ENCODE measurements at places on chromosomes 11 and 22.
A peak's percentile ranks its signal among the peaks of the same experiment; 100 is the strongest.

DNA sequence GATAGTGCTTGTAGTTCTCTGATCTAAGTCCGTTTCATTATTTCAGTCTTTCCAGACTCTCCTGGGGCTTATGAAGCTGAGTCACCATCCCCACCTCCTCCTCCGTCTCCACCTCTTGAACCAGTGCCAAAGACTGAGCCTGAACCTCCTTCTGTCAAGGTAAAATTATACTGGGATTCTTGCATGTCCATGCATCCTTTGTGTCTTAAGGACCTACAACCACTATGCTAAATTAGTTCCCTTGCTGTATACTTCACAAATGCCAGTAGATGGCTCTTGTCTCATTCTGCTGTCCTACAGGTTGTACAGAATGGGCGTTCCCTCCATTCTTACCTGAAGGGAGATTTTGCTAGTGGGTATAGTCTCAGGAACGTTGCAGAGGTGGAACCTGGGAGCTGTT lies 42.2 kb downstream of the POLD3 start:
- no peak for DNase-seq

DNA sequence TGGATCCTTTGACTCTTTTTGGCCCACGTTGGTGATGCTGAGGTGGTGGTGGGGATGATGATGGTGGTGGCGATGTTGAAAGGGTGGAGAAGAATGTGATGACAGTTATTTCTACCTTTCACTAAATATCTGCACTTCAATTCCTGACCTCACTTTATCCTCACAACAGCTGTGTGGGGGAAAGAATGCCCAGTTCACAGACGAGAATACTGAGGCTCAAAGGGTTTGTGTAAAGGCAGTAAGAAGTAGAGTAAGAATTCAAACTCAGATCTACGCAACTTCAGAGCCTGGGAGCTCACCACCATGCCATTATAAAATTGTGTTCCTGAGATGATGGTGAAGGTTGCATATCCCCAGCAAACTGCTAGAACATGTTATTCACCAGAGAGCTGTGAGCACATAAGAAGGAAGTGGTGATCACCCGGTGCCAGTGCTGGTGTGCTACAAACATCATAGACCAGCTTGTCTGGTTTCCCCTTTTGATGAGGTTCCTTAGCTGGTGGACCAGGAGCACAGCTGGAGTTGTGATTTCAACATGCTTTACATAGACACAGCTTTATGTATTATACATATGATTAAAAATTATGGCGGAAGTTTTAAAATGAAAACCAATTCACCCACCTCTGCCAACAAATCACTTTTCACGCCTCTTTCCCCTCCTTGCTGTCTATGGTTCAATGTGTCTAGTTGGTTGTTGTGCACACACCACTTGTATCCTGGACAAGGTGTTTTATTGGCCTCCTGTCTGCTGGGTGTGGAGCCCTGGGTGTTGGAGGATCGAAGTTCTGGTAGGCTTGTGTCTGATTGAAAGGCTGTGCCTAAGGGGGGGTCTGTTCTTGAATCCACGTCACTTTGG lies 6.2 kb downstream of the ST14 start:
- no peak for DNase-seq

DNA sequence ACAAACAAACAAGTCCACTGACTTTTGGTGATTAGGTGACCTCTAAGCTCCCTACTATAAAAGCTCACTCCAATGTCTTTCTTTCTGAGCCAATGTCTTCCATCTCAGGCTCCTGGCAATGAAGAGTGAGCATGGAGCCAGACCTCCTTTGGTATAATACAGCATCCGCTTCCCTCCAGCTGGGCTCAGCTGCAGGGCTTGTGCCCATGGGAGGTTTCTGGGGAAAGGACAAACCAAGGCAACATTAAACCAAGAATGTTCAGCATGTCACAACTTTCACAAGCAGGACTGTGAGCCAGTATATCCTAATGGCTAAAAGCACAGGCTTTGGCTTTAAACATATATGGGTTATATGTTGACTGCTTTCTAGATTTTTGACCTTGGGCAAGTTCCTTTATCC lies 58.8 kb downstream of the EHF start:
- no peak for DNase-seq

DNA sequence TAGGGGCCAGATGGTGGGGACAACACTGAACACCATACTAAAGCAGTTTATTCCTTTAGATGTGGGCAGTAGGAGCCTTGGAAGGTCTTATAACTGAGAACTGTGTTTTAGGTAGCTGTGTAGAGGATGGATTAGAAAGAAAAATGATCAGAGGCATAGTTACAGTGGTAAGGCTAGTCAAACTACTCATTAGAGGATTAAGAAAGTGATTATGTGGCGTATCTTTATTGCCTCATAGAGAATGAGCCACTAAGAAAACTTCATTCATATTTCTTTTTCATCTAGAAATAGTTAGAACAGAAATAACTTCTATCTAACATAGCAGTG lies 155.8 kb upstream of the RASSF10 start:
- no peak for DNase-seq

DNA sequence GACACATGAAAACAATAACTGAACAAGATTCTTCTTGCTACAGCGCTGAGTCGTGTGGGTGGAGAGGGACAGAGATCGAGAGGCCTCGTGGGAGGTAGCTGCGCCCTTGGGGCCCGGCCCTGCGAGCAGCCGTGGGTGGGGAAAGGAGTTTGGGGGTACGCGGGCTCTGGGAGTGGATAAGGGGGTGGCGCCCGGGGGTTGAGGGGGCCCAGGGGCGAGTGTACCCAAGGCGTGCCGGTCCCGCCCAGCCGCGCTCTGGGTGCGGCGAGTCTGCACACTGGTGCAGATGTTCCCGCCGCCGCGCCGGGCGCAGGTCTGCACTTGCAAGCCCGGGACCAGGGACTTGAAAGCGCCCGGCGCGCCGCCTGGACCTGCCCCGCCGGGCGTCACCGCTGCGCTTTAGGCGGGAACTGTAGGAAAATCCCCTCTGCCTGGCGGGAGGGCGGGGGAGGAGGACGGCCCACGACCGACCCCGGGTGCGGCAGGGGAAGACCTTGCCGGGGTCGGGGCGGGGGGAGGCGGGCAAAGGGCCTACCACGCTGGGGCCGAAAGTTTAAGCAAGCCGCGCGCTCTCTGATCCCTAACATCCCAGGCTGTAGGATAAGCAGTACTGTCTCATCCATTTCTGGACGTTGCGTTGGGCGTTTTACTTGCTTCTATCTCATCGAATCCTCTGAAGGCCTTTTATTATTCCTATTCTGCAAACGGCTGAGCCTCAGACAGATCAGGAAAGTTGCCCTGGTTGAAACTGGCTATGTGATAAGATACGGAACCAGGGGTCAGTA lies 1.4 kb upstream of the KREMEN1 start:
- peak; percentile 71 for DNase-seq

DNA sequence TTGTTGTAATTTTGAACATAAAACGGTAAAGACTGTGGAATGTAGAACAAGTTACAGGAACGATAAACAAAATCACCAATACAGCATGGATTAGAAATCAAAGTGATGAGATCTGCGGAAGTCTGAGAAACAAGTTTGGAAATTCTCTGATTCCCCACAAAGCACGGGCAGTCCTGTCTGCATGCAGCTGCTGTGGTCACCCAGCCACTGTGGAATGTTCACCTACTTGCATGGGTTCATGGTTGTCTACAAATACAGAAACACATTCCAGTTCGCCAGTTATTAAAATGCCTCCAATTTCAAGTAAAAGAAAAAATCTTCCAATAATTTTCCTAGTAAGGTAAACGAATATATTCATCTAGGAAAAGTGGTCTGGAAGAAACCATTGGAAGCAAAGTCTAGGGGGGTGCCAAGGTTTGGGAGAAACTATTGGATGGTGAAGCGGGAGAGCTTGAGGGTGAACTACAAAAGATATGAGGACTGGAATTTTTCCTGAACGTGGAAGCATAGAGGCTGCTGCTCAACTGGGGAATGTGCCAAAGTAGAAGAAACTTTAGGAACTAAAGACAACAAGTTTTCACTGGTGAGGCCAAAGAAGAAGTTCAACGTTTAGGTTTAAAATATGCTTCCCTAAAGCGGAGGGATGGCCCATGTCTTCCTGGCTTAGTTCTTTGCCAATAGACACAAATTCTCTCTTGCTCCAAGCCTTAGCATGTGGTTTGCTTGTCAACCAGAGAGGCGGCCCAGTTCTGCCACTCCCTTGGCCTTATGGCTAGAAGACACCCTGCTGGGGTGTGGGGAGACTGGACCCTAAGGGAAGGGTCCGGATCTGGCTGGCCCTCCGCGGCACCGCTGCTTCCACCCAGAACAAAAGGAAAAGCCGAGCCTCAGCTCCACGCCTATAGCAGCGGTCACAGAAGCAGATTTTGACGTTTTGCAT lies 70.2 kb downstream of the CTTN start:
- no peak for DNase-seq

DNA sequence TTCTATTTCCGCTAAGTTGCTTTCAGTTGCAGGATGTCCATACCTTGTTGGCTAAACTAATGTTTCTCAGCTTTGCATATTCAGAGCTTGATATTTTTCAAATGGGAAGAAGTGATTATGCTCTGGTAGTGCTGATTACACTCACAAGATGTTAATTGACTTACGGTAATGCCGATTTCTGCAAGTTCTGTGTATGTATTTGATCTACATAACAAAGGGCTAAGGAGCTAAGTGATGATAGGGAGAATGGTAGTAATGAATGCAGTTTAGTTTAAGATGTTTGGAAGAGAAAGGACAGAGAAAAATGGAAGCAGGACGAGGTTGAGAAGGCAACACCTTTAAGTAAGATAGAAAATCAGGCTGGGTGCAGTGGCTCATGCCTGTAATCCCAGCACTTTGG lies 61.4 kb downstream of the FAM83F start:
- DNase-seq = no peak

DNA sequence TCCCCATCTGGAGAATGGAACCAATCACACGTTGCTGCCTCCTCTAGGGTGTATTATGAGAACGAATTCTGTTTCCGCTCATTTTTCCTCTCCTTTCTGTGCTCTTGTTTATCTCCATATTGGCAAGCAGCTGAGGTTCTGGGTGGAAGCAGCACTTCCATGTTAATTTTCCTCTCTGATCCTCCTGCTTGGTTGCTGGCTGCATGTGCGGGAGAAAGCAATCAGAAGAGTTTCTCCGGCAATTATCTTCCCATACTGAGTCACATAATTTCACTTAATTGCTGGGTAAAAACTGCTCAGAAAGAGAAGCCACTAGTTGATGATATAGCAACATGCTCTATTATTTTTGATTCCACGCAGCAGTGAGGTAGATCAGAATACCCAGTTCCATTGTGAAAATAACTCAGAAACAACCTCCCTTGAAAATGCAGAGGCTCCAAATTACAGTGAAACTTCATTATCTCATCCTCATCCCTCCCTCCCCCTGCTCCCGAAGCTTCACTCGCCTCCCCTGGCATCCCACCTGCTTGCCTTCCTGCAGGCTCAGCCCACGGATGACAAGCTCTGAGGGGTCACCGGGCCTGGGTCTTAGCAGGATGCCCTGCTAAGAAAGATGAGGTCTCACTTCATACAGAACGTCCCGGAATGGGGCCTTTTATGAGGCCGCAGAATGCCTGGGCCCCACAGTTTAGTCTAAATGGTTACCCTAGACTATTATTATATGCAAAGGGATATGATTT lies 20.4 kb downstream of the FXYD6 start:
- DNase-seq = peak; percentile 13

DNA sequence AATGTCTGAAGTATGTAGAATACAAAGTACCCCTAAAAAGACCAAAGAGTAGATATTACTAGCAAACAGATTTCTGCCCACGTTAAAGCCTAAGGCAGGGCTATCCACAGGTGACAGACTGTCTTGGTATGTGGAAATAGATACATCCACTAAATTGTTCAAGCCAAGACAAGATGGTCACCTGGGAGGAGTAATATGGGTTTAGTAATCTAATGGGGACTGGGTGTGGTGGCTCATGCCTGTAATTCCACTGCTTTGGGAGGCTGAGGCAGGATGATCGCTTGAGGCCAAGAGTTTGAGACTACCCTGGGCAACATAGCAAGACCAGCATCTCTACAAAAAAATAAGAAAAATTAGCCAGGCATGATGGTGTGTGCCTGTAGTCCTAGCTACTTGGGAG lies 7.5 kb downstream of the SGSM3 start:
- no peak for DNase-seq

Measured in activated CD8-positive, alpha-beta memory T cell treated with anti-CD3 and anti-CD28 coated beads for 24 hours (primary cell).